WERI-Rb-1 (cell line): ENCODE measurements at places on chromosomes 3 and 15.

DNA sequence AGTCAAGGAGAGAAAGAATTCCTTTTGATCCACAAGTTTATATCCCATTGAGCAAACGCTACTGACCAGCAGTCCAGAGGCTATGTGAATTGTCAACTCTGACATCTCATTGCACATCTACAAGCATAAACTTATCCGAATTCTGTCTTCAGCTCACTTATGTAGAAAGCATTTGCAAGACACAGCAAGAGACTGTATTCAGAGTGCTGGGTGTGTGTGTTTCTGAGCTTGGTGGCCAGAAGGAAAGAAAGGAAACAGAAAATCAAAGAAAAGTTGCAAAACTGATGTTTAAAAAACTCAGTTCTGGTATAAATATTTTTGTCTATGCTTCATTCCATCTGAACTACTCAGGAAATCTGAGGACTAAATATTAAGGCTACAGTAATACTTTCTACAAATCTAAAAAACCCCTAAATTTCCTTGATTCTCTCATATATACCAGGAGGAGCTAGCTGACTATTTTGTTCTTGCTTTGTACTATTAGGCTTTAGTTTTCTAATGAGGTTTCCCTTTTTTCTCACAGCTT lies 45.5 kb downstream of the LSAMP start:
- no peak for DNase-seq

GRCh38 chr3:119894195-119894594 lies 112.3 kb downstream of the NR1I2 start:
- no peak for DNase-seq

GRCh38 chr15:40695469-40695890 lies 506 bp downstream of the RAD51 start:
- no peak for DNase-seq

- no peak for DNase-seq
Observed at GRCh38 chr3:126054870-126055269, 29.1 kb downstream of the SLC41A3 start.

DNA sequence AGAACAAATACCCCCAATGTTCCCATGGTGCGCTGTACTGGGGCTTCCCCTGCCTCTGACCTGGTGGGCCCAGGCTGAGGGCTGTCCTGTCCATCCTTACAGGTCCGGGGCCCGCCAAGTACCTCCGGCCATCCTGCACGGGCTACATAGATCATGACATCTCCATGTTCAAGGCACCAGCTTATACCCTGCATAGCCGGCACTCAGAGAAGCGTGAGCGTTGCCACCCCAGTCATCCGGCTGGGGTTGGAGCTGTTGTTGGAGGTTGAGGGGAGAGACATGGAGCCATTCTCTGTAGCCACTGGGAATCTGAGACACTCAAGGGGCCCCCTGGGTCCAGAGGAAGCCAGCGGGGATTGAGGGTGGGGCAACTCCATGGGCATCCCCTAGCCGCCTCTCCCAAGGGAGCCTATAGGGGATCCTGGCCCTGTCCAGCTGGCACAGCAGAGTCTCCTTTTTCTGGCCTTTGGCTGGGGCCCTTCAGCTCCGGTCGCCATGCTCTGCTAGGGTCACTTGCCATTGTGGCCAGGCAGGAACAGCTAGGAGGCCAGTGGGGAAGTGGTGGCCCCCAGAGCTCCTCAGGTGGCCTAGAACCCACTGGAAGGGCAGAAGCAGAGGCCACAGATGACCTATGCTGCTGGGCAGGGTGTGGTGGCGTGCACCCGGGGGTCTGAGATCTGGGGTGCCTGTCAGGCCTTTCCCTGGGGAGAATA lies 12.5 kb upstream of the CSPG4 start:
- no peak for DNase-seq

- no peak for DNase-seq
Observed at GRCh38 chr3:116018646-116019045, 395.3 kb downstream of the GAP43 start.

DNA sequence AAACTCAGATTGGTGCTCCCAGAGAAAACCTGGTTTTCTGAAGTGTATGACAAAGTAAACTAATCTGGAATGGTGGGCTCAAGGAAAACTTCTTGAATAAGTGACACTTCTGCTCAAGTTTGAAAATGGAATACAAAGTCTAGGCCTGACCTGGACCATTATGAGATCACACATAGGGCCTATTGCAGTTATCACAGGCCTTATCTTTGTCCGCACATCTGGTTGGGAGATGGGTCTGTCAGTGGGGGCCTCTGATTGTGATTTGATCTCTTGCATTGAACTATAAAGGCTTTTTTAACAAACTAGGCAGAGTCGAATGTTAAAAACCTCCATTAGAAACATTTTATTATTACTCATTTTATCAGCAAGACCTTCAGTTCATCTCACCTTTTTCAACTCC lies 405.6 kb downstream of the PTPRG start:
- DNase-seq, result no peak

DNA sequence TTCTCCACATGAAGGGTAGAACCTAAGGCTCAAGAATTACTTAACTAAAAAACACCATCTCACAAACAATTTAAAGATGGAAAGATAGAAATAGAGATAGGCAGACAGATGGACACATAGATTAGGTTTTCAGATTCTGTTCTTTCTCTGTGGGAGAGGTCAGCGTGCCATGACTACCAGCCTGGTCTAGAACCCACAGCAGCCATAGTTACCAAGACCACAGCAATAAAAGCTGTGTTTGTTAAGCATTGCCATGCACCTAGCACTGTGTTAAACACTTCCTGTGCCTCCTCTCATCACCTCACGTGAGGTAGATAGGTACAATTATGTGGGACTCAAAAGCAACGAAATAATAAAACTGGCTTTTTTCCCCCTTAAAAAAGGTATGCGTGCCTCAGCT lies 83.1 kb upstream of the TSEN2 start:
- no peak for DNase-seq

GRCh38 chr3:36557021-36557707 lies 176.9 kb downstream of the STAC start:
- no peak for DNase-seq

GRCh38 chr3:82633319-82633718 lies 871.9 kb upstream of the GBE1 start:
- DNase-seq, result no peak

DNA sequence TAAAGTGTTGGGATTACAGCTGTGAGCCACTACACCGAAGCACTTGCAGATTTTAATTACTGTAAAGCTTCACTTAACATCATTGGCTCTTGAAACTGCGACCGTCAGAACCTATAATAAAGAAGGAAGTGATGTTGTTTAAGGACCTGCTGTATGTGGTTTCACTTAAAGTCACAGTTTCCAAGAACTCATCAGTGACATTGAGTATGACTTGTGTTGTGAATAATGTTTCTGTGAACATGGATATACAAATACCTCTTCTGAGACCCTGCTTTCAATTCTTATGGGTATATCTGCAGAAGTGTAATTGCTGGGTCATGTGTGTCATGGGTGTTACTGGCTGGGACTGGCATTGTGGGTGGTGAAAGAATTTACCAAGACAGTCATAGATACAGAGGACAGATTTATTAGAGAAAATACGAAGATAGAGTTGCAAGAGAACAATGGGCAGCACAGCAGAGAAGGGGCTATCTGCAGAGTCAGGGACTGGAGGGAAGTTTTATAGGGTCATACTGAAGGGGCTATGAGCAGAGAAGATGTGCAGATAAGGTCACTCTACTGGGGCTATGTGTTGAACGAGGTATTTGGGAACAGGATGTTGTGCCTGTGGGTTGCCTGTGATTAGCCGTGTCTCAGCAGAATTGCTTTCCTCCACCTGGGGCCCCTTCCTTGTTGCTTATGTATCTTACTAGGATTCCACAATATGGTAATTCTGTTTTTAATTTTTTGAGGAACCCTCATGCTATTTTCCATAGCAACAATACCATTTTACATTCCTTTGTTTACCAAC lies 4.5 kb downstream of the NDUFB5 start:
- DNase-seq, result no peak
